Vagina (tissue), 2 donors: ENCODE measurements at places on chromosomes 5 and 9.

- no peak for DNase-seq
These were observed 458.4 kb downstream of the HINT1 start for GRCh38 chr5:130706696-130707095.

- no peak for DNase-seq
These were observed 366.2 kb downstream of the ACTL7B start for GRCh38 chr9:108489567-108489966.

DNA sequence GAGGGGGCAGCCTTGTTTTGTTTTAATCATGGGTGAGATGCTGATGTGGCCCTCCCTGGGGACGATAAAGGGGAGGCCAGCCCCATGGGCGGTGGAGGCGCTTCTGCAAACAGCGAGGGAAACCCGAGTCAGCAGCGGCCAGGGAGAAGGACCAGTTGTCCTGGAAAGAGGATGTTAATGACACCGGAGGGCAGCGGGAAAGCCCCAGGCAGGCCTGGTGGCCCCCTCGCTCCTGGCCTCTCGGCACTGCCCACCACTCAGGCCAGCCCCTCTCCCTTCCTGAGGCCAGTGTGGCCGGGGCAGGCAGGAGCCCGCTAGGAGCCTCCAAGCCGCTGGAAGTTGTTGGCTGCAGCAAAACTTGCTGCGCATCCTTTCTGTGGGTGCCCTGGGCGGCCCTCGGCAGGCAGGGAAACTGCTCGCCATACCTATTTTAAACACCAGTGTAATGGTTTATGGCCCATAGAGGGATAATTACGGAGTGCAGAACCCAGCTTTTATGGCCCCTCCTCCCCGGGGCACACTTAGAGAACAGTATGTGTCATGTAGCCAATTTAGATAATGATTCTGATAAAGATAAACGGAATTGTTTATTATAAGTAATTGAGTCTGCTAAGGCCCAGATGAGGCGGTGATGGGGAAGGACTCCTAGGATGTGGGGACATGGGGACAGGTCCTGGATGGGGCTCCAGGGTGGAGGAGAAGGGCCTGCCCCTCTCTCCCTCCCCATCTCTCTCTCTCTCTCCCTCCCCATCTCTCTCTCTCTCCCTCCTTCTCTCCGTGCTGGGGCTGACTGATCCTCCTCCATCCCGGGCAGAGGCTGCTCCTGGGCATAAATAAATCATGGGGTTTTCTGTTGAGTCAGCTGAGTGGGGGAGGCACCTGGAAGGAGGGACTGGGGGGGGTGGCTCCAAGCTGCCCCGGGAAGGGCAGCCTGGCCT, 36.9 kb downstream of the LMX1B start:
- DNase-seq: no peak

GRCh38 chr5:20497356-20497755, 509.4 kb upstream of the CDH18 start:
- DNase-seq: no peak

- DNase-seq: no peak
These were observed 333.4 kb upstream of the ZNF462 start for GRCh38 chr9:106529616-106530015.

DNA sequence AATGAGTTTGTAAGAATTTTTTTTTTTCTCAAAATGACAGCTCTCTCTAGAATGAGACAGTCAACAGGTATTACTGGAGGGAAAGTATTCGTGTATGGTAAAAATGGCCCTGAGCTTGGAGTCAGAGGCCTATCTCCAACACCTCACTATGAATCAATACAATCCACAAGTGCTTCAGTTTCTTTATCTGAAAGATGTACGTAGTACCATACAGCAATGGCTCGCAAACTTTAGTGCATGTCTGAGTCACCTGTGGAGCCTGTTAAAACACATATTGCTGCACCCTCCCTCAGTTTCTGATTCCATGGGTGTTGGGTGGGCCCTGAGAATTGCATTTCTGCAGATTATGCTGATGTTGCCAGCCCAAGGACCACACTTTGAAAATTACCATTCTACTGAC, 44.6 kb downstream of the DMRT2 start:
- no peak for DNase-seq

DNA sequence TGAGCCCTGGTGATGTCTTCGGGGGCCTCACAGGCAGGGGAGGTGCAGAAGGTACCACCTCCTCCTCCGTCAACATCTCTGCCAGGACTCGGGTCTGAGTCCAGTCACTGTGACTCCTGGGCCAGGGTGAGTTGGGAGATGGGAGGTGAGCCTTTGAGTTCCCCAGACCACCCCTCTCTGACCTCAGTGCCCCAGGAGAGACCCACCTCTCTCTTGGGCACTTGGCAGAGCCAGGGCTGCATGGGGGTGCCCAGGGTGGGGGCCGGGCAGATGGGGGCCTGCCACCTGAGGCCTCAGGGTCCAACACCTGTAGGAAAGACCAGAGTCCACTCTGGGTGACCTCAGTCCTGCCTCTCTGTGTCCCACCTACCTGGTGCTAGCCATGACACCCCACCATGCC, 6.8 kb downstream of the KIF12 start:
- no peak for DNase-seq

DNA sequence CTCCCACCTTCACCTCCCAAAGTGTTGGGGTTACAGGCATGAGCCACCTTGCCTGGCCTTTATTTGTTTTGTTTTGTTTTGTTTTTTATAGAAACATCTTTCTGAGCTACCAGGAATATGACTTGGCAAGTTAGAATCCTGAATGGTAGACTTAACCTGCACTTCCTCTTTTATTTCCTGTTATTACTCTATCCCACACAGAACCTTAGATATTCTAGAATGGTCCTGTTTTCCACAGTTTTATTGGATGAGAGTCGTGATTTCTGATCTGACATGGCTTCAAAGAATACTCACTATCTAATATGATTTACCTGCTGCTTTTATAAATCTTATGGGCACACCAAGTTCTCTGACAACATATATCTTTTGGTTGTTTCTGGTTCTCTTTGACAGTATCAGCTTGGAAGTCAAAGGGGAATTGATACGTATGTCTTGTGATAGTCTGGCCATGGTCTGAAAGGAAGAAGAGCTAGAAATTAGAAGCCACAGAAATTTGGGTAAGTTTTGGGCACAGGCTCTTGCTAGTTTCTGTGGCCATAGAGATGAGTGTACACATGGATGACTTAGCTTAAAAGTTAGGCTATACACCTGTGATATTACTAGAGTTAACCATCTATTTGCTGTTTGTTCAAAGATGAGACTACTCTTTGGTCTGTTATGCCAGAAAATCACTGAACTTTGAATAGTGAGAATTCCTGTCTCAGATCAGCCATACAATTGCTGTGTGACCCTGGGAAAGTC, 4.7 kb upstream of the PANK3 start:
- no peak for DNase-seq

GRCh38 chr9:34992376-34992951, 2.9 kb downstream of the DNAJB5 start:
- peak; percentile 86 for DNase-seq

- no peak for DNase-seq
These were observed 733.4 kb upstream of the NUDT12 start for GRCh38 chr5:104295991-104296390.

DNA sequence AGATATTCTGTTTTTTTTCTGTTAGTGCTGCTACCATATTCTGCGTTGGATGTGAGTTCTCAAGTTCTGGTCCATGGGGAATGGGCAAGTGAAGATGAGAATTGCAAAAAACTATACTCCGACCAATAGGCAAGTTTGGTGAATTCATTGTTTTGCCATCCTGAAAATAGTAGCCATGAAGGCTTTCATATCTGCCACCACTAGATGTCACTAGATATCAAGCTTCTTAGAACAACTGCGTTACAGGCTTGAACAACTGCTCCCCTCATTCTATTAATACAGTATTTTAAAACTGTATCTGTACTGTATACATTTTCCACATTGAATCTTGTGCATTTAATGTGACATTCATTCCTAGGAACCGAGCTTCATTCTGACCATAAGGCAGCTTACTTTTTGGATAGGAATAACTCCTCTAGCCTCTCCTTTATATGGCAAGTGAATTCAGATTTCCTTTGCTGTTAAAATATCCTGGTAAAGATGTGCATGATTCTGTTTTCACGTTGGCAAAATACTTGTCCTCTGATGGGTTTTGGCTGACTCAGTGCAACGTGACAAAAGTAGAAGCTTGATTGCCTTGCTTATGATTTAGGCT, 163.6 kb downstream of the SREK1 start:
- no peak for DNase-seq

DNA sequence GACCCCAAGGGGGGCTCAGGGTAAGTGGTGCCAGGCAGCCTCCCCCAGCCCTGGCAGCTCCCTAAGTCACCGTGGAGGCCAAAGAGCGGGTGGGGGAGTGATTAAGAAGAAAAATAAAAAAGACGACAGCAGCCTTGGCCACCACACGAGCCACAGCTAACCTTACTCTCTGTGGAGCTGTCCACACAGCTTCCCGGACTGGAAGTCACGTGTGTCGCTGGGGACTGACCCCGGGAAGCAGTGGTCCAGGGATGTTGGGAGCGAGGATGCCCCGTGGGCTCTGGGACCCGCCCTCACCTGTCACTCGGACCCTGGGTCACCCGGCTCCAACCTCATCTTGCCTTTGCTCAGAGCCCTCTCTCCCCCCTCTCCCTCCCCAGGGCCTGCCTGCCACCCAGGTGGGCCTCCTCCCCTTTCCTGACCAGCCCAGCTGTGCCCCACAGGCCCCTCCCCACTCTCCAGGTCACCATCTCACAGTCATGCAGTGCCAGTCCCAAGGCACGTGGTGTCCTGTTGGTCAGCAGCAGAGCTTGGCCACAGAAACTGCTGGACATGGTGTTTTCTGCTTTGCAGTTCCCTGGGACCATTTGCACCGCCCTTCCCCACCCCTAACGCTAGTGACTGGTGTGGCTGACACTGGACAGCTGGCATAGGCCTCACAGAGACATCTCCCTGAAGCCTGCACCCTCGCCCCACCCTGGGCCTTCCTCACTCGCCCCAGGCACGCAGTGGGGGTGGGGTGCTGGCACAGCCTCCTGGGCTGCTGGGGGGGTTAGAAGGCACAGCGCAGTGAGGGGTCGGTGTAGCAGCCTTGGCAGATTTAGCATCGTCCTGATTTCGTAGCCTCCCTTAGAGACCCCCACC, 9.8 kb upstream of the EXOC3 start:
- no peak for DNase-seq

- DNase-seq: no peak
These were observed 4.5 kb upstream of the MOB3B start for GRCh38 chr9:27534131-27534530.

DNA sequence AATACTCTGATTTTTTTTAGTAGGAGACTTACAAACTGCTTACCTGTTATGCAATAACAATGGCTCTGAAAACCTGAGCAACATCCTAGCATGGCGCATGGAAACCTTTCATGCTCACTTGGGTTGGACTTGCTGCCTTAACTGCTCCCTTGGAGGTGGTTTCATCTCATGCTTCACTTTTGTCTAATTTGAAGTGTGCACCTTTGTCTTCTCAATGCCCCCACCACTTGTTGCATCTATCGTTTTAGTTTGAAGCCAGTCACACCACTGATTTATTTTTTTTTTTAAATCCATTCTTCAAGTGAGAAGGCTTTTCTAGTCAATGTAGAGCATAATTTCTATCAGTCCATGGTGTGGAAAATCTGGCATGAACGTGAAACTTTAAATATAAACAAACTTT, 63.2 kb downstream of the CFAP90 start:
- no peak for DNase-seq

GRCh38 chr5:104178829-104179456, 616.4 kb upstream of the NUDT12 start:
- no peak for DNase-seq

DNA sequence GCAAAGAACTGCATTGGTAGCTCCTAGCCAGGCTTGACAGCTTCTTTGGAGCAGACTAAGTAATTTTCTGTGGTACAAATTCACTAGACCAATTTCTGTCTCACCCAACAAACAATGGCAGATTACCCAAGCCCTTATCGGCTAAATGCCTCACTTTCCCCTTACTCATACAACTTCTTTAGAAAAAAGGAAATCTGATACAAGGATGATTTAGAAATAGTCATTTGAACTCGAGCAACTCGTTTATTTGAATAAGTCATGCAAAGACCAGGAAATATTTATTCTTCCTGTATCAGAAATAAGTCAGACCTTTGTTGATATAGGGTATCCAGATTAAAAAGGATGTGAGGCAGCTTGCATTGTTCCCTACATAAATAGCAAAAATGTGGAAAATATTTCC, 170.4 kb upstream of the CDH6 start:
- no peak for DNase-seq

DNA sequence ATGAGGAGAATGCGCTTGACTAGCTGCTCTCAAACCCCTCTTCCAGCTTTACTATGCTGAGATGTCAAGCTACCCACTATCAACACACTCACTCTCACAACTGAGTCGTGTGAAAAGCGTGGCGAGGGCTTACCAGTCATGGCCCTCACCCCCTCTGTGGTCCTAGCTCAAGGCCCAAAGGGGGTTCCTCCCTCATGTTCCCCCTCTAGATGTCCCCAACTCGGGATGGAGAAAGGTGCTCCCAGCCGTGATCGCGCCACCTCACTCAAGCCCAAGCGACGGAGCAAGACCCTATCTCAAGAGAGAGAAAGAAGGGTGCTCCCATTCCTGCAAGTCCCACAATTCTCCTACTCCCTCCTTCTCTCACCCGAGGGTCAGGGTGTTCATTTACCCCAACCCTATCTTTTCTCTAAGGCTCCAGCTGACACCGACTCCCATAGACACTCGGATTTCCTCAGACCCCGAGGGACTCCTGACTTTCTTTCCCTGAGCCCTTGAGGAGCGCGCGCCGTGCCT, 559 bp downstream of the SLC38A9 start:
- DNase-seq: no peak

- DNase-seq: no peak
These were observed 68.1 kb upstream of the ERCC6L2 start for GRCh38 chr9:95807326-95807947.

- DNase-seq: no peak
These were observed 96.0 kb downstream of the MEGF10 start for GRCh38 chr5:127386557-127386956.

DNA sequence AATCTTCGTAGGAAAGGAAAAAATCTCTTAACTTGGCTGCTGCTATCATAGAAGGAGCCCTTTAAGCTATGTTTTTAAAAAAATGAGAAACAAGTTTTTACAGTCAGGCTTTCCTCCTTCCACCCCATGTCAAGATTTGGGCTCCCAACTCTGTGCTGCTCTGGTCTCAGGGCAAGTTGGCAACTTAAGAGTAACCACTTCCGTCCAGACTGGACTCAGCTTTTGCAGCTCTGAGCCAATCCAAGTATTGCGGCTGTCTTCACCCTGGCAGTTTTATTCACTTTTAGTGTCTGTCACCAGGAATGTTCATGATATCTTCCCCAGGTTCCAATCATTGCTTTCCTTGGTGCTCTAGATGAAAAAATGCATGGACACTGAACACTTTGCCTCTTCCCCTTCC, 115.9 kb upstream of the GAS1 start:
- no peak for DNase-seq

DNA sequence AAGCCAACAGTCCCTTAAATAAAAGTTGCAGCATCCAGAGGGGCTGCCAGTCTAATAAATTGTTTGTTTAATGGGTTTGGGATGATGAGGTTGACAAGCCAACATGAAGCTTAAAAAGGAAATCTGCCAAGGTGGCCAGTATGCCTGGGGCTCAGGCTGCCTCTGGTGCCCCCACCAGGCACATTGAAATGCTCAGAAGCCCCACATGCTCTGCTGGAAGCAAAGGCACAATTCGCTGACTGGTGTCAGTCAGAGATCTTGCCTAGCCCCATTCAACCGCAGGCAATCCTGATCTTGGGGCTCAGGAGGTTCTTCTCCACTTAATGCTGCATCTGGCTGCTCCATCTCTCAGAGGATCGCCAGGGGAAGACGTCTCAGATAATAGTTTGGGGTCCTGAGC, 44.2 kb upstream of the TCERG1 start:
- DNase-seq: no peak

GRCh38 chr5:180080486-180081280, 9.1 kb upstream of the RNF130 start:
- DNase-seq: no peak
